ENCODE measurements at places on chromosomes 2 and 18. TPM values are rescaled to one million over a fixed set of nuclear protein-coding genes. Genes with fewer than 3 reads are reported as not detected.

The TUBA3E gene
- total RNA-seq: not detected

The CYP1B1 gene
- total RNA-seq: 0.07 TPM

The FMNL2 gene
- total RNA-seq: 0.27 TPM

The SEPTIN10 gene
- total RNA-seq: 0.40 TPM

The FN1 gene
- total RNA-seq: 18.2 TPM

The NEB gene
- 2.2 TPM for total RNA-seq

The FAM161A gene
- 0.80 TPM for total RNA-seq

The GRHL1 gene
- 5.5 TPM for total RNA-seq

The LIMS3 gene
- 0.74 TPM for total RNA-seq

The PTCD3 gene
- total RNA-seq: 177 TPM

The MAP3K20 gene
- total RNA-seq: 30.4 TPM

The BIN1 gene
- total RNA-seq: 2.8 TPM

The CYRIA gene
- total RNA-seq: 2.8 TPM

The RAB11FIP5 gene
- 9.1 TPM for total RNA-seq

The HRH4 gene
- total RNA-seq: not detected

The KLHL41 gene
- not detected for total RNA-seq

The TLX2 gene
- total RNA-seq: not detected

The MARCHF4 gene
- total RNA-seq: not detected

The TGFBRAP1 gene
- total RNA-seq: 19.6 TPM

The TEKT4 gene
- 0.58 TPM for total RNA-seq

The LIMS1 gene
- total RNA-seq: 101 TPM

The IL18RAP gene
- total RNA-seq: 5.2 TPM

The CABYR gene
- total RNA-seq: not detected

The TRPM8 gene
- total RNA-seq: not detected

The PID1 gene
- total RNA-seq: not detected

The NXPH2 gene
- not detected for total RNA-seq

The RPRD1A gene
- total RNA-seq: 65.0 TPM

The IL36A gene
- total RNA-seq: not detected

Measured in K562 (cell line).